Activated CD4-positive, alpha-beta T cell treated with anti-CD3 and anti-CD28 coated beads, Interleukin-2, amount 50 U/mL, for 24 hours (primary cell): ENCODE measurements at places on chromosomes 2 and 18.

GRCh38 chr18:68314403-68314802 is 400.5 kb downstream of the TMX3 start:
- no peak for DNase-seq

DNA sequence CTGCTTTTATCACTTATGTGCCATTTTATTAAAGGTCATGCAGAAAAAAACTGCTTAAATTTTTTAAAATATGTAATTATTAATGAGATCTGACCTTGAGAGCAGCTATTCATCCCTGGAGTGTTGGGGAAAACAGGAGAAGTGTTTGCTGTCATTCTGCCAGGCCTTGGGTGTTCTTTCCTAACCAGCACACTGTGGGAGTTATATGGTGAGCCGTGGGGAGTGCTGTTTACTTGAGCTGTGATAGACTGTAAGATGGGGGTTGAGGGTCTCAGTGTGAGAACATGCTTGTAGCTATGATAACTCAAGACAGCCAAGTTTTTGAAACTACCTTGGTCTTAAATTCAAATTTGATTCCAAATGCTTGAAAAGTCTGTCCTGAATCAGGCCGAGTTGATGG is 101.3 kb upstream of the ARHGAP28 start:
- no peak for DNase-seq

- DNase-seq = no peak
Observed at GRCh38 chr2:18180031-18180610, 301.7 kb downstream of the KCNS3 start.

- DNase-seq = no peak
Observed at GRCh38 chr2:63257473-63257872, 206.8 kb downstream of the OTX1 start.
